RPMI7951 (cell line): ENCODE measurements at places on chromosomes 3 and 15. TPM values are rescaled to one million over a fixed set of nuclear protein-coding genes. Genes with fewer than 3 reads are reported as not detected.

DNA sequence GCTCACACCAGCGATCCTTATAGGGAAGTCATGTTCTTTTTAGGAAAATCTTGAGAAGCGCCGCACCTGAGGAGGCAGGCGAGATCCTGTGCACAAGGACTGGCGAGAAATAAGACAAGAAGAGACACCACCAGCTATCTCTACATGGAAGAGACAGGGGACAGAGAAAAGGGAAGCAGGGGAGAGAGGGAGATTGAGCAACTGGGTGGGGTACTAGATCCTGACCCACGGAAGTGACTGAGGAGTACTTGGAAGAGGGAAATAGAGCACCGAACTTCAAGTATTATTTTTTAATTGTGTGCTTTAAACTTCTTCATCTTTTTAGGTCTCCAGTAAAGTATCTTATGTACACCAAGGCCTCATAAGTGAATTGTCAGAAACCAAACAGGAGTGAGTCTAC lies 742.0 kb upstream of the LMCD1 start:
- DNase-seq = no peak

GRCh38 chr3:58962040-58962651 lies 87.7 kb downstream of the CFAP20DC start:
- DNase-seq = no peak

DNA sequence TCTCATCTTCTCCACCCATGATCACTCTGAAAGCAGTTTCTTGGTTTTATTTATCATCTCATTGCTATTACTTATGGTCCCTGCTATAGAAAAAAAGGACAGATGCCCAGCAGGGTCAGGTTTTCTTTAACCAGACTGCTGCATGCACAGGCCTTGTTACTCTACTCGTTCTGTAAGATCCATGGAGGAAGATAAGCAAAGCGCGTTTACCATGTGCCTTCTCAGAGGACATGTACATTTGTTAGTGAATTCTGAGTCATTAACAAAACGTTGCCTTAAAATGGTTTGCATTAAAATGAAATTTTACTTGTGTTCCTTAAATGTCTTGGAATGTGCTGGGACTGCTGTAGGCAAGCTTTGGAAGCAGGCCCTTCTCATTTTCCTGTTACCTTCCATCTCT lies 657.3 kb upstream of the KCNMB2 start:
- DNase-seq = no peak

Gene TRIM42
- not detected in 2 replicates for total RNA-seq

- DNase-seq = no peak
These were observed 123.3 kb upstream of the BFSP2 start for GRCh38 chr3:133276594-133276993.

GRCh38 chr3:188434594-188434993 lies 280.6 kb downstream of the LPP start:
- DNase-seq = no peak

DNA sequence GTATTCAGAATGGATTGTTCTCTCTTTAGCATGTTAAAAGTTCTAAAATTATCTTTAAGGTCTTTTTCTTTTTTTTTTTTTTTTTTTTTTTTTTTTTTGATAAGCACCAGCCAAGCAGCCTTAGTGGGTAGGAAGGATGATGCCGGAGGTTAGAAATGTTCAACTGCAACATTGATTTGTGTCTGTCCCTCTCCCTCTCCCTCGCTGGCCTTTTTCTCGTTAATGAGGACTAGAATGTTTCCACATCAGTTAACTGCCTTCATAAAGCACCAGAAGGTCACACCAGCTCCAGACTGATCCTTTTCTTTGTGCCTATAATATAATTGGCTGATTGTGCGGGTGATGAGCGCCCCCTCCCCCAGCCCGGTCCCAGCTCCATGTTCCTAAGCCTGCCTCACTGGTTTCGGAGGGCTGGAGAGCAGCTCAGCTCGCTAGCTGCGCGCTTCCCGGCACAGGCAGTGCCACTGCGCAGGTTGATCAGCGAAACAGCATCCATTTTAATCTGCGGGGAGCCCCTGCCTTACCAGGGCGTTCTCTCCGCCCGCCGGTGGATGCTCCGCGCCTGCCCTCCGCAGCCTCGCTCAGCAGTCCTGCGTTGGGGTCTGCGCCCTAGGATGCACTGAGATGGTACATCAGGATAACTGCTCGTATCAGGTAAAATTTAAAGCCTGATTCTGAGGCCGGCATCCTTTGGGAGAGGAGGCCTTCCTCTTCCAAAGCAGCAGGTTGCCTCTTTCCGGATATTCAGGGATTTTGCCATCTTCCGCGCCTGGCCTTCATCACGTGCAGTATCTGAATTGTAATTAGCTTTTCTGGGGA lies 148.9 kb upstream of the IL12A start:
- no peak for DNase-seq

Gene FETUB
- total RNA-seq = not detected in 2 replicates

Gene RBP2
- total RNA-seq = not detected in 2 replicates

Gene TMIE
- 0.10 TPM in 1 of 2 replicates, not detected in the other for total RNA-seq

Gene GUCA1C
- not detected in 2 replicates for total RNA-seq

Gene CPA3
- not detected in 2 replicates for total RNA-seq

GRCh38 chr3:27878014-27878383 lies 155.9 kb upstream of the EOMES start:
- DNase-seq = no peak

Gene BNC1
- total RNA-seq = 6.6 and 8.8 TPM in 2 replicates

Gene PLCB2
- 1.4 and 1.6 TPM in 2 replicates for total RNA-seq

DNA sequence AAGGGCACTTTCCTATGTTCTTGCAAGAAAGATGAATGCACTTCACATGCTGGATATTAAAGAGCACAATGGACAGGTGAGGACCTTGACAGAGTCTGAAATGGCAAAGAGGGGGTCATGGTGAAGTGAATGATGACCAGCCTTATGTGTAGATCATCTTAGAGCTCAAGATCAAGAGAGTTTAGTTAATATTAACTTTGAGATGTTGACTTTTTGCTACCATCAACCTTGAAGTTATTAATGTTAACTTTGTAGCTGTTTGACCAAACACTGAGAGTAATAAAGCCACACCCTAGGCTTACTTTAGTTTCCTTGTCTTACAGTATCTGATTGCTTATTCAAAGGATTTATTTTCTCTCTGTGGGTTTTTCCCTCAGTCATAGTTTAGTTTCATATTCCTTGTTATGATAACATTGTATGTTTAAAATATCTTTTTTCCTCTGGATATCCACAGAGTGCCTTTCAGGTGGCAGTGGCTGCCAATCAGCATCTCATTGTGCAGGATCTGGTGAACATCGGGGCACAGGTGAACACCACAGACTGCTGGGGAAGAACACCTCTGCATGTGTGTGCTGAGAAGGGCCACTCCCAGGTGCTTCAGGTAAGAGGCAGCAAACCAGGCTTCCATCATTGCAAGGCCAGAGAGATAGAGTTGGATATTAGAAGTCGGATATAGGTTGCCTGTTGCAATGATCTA lies 5.4 kb downstream of the NFKBIZ start:
- no peak for DNase-seq

DNA sequence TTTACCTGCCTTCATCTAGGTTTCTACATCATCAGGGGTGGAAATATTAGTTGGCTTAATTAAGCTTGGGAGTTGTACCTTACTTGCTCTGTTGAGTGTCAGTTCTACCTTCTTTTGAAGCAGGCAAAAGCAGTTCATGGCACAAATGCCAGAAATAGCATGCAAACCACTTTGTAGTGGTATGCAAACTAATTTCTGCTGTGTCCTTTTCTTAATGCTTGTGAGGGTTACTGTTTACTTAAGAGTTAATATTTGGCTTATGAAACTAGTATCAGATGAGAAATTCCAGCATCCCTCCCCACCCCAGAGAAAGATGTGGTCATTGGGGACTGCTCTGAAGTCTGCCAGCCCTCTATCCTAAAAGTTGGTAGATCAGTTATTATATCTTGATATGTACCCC lies 7.1 kb downstream of the ATP2C1 start:
- no peak for DNase-seq

Gene ZPLD1
- 0.20 TPM in 1 of 2 replicates, not detected in the other for total RNA-seq

DNA sequence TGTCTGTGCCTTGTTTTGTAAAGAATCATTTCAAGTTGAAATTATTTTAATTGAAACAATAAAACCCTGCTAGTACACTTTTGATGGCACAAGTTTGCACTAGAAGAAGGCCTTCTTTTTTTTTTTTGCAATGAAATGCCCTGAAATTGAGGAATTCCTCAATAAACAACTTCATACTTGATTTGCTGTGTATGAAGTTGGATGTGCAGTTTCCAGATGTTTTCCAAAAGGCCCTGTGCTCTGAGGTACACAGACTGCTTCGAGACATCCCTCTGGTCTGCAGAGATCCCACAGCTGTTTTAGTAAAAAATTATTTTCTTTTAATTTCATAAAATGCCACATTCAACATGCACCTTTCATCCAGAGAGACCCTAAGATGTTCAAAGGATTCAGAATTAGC lies 48.9 kb downstream of the HES1 start:
- no peak for DNase-seq

GRCh38 chr3:170056710-170057454 lies 19.1 kb downstream of the GPR160 start:
- DNase-seq = no peak

GRCh38 chr3:88150371-88150770 lies 612 bp downstream of the C3orf38 start:
- no peak for DNase-seq

DNA sequence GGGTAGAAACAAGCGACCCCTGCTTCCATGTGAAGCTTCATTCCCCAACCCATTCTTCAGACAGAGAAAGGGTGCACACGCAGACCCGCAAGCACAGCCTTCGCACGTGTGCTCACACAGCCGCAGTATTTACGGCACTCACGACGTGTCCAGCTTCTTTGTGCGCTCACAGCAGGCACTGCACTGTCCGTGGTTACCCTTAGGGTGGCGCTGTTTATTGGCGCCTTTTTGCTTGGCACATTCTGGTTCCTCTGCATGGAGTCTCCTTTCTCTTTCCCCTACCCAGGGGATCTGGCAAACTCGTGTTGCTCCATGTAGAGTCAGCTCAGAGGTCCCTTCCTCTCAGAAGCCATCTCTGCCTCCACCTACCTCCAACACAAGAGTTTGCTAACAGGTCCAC lies 115.1 kb downstream of the SLCO3A1 start:
- no peak for DNase-seq

Gene PRR20G
- total RNA-seq = not detected in 2 replicates

Gene MOBP
- total RNA-seq = not detected in 2 replicates

DNA sequence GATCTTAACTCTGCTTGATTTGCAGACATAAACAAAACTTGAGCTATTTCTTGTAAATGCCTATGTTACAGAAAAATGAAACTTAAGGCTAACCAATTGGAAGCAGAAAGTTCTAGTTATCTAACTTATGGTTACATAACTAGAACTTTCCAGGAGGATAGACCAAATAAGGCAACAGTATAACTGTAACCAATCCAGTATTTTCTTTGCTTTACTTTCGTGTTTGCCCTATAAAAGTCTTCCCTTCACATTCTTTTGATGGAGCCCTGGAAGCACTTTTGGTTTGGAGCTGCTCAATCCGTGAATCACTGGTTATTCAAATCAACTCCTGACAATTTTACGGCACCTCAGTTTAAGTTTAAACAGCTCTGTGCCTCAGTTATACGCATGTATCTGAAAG lies 164.6 kb downstream of the SUCLG2 start:
- DNase-seq = no peak

DNA sequence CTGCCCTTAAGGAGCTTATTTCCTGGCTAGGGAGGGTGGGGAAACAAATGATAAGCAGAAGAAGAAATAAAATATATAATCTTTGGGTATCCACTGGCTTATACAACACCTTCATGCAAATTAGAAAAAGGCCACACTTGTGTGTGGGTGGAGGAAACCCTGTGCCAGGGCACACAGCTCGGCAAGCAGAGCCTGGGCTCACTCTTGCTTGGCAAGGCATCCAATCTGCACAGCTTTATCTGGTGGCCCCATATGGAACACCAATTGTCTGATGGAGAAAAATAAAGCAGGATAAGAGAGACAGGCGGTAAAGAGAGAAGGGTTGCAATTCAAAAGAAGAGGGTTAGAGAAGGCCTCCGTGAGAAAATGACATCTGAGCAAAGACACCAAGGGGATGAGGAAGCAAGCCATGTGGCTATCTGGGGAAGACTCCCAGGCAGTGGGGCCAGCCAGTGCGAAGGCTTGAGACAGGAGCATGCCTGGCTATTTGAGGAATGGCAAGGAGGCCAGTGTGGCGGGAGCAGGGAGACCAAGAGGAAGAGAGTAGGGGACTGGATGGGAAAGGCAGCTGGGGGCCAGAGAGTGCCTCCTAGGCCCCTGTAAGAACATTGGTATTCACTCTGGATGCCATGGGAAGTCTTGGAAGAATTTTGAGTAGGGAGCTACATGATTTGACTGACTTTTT lies 22.5 kb upstream of the VPS8 start:
- no peak for DNase-seq

Gene ROPN1B
- total RNA-seq = 1.2 and 1.3 TPM in 2 replicates

Gene CLDN18
- total RNA-seq = not detected in 2 replicates

DNA sequence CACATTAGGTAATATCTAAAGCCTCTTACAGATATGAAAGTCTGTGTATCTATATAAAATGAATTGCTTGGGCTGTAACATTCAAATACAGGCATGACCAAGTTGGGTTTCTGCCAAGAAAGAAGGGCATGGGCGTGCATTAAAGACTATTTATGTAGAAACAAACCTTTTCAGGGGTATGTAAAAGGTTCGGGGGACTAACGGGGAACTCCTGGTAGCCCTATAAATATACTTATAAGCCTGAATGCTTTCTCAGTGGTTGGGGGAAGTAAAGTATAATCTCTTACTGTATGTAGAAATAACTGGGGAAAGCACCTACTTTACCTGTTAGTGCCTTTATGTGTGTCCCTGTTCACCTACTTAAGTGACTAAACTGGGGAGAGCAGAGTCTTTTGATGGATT lies 154.5 kb upstream of the TBL1XR1 start:
- DNase-seq = no peak

DNA sequence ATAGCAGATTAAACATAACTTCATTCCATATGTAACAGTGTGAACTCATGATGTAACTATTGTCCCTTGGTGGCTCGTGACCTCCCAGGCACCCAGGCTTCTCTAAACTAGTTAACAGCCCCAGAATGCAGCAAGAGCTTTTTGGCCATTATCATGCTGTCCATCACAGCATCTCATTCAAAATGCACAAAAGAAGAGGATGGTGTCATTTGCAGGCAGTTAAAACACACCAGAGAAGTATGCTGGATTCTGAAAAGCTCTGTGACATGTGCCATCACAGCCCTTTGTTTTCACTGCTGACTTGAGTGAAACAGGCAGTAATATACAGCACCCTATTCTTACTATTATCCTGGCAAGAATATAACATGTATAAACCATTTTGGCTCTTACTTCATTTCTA lies 117.6 kb upstream of the CHMP2B start:
- DNase-seq = no peak

DNA sequence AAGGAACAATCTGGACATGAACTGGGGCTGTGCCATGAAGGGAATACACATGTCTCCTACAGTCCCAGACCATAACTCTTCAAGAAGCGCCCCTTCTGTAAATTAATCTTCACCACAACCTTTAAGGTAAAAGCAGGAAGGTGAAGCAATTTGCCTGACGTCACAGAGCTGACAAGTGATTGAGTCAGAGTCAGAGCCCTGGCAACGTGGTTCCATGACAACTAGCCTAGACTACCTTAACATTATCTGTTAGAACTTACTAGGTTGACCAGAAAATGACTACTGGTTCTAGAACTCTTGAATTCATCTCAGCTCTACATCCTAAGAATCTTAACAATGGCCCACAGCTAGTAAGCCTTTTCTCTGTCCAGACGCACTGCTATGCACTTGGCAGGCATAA lies 124.6 kb downstream of the NTRK3 start:
- DNase-seq = no peak
